ENCODE measurements at places on chromosomes 4 and X.
A peak's percentile ranks its signal among the peaks of the same experiment; 100 is the strongest.

DNA sequence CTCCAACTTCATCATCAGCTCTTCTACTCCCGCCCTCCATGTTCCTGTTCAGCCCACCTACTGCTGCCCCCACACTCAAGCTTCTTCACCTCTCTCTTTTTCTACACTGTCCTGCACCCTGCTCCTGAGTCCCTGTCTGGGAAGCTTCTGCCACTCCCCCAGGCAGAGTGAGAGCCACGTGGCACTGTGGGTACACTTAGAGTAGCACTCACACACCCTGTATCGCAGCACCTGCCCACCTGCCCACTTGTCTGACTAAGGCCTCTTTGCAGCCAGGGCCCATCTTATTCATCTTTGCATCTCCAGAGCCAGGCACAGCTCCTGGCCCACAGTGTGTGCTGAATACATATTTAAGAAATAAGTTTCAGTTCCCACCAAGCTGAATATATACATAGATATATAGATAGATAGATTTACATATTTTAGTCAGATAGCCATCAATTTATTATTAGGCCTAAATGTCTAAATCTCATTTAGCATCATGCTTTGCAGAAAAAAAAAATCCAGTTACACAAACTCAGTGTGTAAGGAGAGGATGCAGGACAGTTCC lies 24.9 kb downstream of the CCDC149 start:
- no peaks in the 10 kb centered on the region for H3K27me3 ChIP-seq
- no peaks in the 10 kb centered on the region for H3K36me3 ChIP-seq
- H3K4me1 ChIP-seq: no peaks in the 10 kb centered on the region
- no peak overlapping the region for H3K27ac ChIP-seq
- no peak for DNase-seq

DNA sequence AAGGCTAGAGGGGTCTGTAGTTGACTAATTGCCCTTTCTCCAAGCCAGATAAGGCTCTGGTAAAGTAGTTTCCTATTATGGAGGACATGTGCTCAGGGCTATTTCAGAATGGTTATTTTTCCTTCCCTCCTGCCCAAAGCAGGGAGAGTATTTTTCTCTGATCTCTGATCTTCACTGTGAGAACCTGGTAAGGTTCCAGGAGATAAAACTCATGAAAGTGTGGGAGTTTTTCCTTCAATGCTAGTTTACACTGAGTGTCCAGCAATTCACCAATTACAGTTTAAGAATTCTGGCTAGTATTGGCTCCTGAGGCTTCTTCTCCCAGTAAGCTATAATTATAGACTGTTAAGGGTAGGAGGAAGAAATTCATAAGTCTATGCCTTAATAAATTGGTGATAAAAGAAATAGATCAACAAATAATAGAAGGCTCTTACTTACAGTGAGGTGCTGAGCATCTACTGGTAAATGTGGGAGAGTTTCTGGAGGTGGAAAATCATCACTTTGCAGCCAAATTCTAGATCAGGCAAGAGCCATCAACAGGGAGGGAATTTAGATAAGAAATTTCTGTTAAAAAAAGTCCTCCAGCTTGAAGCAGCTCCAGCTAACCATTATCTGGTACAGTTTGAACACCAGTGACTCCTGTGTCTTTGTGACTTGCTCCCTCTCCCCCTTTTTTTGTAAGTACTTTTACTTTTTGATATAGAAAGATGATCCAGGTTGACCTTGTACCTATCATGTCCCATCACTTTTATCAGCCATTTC lies 30.9 kb downstream of the CASP6 start:
- no peak for DNase-seq
- H3K36me3 ChIP-seq: no peaks in the 10 kb centered on the region
- H3K4me1 ChIP-seq: no peaks in the 10 kb centered on the region
- H3K4me3 ChIP-seq: no peak overlapping the region

GRCh38 chr4:179582164-179582905 lies 2140.1 kb upstream of the AGA start:
- no peak for DNase-seq
- no peaks in the 10 kb centered on the region for H3K4me1 ChIP-seq
- H3K27ac ChIP-seq: no peak overlapping the region
- no peaks in the 10 kb centered on the region for H3K27me3 ChIP-seq
- no peaks in the 10 kb centered on the region for H3K36me3 ChIP-seq

DNA sequence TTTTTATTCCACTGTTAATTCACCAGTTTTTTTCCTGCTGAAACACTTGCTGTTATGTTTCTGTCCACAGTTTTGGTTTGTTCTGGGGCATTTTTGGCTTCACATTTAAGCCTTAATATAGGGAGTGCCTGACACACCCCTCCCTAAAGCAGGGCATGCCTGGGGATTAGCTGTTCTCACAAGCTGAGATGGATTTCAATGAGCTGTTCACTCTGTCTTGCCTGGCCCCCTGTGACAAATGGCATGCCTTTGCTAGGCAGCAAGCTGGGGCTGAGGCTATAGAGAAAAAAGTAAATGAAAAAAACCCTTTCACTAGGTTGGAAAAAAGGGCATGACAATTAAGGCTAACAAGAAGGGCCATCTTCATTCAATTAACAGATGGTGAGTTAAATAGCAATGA lies 22.4 kb downstream of the LPAR4 start:
- no peaks in the 10 kb centered on the region for H3K36me3 ChIP-seq
- H3K27me3 ChIP-seq: no peaks in the 10 kb centered on the region
- H3K4me1 ChIP-seq: no peaks in the 10 kb centered on the region
- no peak overlapping the region for H3K4me3 ChIP-seq
- no peak for DNase-seq

GRCh38 chr4:87716371-87717265 lies 66.5 kb downstream of the DMP1 start:
- no peak for DNase-seq
- no peaks in the 10 kb centered on the region for H3K27me3 ChIP-seq
- H3K4me1 ChIP-seq: no peaks in the 10 kb centered on the region
- H3K4me3 ChIP-seq: no peak overlapping the region
- no peak overlapping the region for H3K27ac ChIP-seq

- H3K27ac ChIP-seq: no peak overlapping the region
- H3K27me3 ChIP-seq: no peaks in the 10 kb centered on the region
- DNase-seq: no peak
- no peaks in the 10 kb centered on the region for H3K36me3 ChIP-seq
Observed at GRCh38 chr4:55517526-55518229, 29.0 kb downstream of the CLOCK start.

GRCh38 chrX:50712777-50713176 lies 101.2 kb downstream of the SHROOM4 start:
- no peak for DNase-seq
- no peak overlapping the region for H3K27ac ChIP-seq
- H3K27me3 ChIP-seq: no peaks in the 10 kb centered on the region

GRCh38 chr4:8860096-8860891 lies 11.3 kb downstream of the HMX1 start:
- H3K36me3 ChIP-seq: no peaks in the 10 kb centered on the region
- H3K4me3 ChIP-seq: no peak overlapping the region
- H3K27me3 ChIP-seq: peaks cover 45% of the 10 kb centered on the region
- no peak for DNase-seq
- no peak overlapping the region for H3K27ac ChIP-seq

GRCh38 chrX:55640854-55641253 lies 17.7 kb downstream of the FOXR2 start:
- H3K36me3 ChIP-seq: no peaks in the 10 kb centered on the region
- no peak overlapping the region for H3K4me3 ChIP-seq
- no peaks in the 10 kb centered on the region for H3K27me3 ChIP-seq
- DNase-seq: no peak

DNA sequence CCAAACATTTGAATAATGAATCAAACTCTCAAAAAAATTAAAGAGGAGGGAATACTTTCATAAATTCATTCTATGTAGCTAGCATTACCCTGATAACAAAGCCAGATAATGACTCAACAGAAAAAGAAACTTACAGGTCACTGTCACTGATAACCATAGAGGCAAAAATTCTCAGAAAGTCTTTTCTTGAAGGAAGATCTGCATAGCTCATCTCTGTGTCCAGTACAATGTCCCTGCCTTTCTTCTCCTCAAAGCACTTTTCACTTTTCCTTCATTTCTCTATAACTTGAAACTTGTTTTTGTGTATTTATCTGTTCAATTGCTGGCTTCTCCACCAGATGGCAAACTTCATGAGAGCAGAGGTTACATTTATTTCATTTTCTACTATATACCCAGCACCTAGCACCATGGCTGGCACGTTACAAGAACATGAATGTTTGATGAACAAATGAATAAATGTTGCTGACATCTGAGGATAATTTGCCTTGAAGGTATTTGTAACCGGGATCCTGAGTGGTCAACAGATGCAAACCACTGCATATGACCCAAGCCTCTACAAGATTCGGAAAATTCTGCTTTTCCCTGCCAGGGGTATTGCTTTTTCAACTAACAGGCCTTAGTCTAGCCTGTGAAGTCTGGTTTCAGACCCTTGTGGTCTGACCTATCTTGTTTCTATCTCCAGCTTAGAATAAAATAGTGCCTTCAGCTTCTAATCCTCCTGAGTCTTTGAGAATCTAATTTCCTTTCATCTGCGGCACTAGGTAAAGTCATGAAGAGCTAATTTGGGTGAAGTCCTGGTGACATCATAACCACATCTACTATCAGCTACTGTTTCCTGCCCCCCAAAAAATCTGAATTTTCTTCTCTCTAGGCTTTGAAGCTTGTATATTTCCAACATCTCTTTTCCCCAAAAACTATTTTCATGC lies 52.5 kb upstream of the ANTXR2 start:
- H3K4me3 ChIP-seq: no peak overlapping the region
- H3K27ac ChIP-seq: peak overlapping the region; percentile 69
- DNase-seq: no peak

DNA sequence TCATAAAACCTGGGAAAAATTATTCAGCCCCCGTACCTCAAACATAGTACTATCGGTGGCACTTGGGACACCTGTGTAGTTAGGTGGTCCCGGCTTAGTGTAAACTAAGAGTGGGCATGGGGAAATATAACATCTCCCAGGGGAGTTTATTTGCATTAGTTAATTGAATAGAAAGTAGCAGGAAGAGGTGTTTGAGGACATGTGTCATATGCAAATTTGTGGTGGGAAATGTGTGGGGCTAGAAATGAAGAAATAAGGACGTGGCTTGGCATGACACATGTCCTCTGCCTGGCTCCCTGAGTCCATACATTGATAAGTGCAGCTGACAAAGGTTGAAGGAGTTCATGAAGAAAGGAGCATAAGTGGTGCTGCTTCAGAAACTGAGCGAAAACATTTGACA lies 483.6 kb downstream of the SH2D1A start:
- H3K27ac ChIP-seq: no peak overlapping the region
- DNase-seq: no peak
- H3K27me3 ChIP-seq: no peaks in the 10 kb centered on the region
- H3K4me3 ChIP-seq: no peak overlapping the region
- H3K36me3 ChIP-seq: no peaks in the 10 kb centered on the region
- no peaks in the 10 kb centered on the region for H3K4me1 ChIP-seq

- H3K36me3 ChIP-seq: no peaks in the 10 kb centered on the region
- no peak overlapping the region for H3K27ac ChIP-seq
- no peak overlapping the region for H3K4me3 ChIP-seq
- no peak for DNase-seq
- no peaks in the 10 kb centered on the region for H3K4me1 ChIP-seq
- no peaks in the 10 kb centered on the region for H3K27me3 ChIP-seq
Observed at GRCh38 chr4:159506801-159507517, 404.1 kb downstream of the RAPGEF2 start.

DNA sequence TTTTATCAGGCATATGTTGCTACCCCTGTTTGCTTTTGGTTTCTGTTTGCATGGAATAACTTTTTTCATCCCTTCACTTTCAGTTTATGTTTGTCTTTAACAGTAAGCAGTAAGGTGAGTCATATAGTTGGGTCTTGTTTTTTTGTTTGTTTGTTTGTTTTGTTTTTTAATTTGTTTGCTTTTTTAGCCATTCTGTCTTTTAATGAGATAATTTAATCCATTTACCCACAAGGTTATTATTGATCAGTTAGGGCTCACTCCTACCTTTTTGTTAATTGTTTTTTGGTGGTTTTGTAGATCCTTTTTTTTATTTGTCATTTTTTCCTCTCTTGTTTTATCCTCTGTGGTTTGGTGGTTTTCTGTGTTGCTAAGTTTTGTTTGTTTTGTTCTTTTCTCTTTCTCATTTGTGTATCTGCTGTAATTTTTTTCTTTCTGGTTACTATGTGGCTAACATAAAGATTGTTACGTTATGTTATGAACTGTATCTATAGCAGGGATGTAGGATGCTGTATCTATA lies 379.5 kb upstream of the MAD2L1 start:
- no peak for DNase-seq
- no peak overlapping the region for H3K4me3 ChIP-seq
- no peaks in the 10 kb centered on the region for H3K4me1 ChIP-seq
- no peaks in the 10 kb centered on the region for H3K27me3 ChIP-seq

DNA sequence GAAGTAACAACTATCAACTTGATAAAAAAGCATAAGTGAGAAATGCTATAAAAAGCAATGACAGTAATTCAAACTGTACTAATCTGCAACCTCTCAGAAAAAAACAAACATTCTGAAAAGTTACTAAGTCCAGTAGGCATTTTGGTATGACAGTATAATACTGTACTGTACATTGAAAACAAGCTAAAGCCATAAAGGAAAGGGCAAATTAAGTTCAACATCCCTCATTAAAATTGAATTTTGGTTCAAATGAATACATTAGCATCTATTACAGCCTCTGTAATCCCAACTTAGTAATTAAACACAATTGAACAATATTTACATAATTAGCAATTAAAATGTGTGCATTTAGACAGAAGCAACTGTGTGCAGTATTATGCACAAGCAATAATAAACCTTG lies 53.7 kb downstream of the C4orf46 start:
- no peak for DNase-seq
- H3K4me1 ChIP-seq: no peaks in the 10 kb centered on the region
- no peaks in the 10 kb centered on the region for H3K36me3 ChIP-seq
- H3K27ac ChIP-seq: no peak overlapping the region
- no peaks in the 10 kb centered on the region for H3K27me3 ChIP-seq
- H3K4me3 ChIP-seq: no peak overlapping the region

DNA sequence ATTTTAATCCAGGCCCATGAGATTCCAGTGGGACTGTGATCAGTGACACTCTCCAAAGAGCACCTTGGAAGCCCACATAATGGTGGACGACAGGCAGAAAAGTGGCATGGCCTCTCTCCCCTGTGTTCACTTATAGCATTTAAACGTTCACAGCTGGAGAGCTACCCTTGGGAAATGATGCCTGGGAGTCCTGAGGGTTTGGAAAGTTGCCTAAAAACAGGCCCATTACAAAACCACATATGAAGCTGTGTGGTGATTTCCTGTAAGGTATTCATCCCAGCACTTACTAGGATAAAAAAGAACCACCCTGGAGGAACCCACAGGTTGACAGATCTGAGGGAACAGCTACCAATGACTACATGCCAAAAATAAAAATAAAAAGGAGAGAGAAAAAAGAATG lies 193.2 kb downstream of the RASL11B start:
- H3K36me3 ChIP-seq: no peaks in the 10 kb centered on the region
- no peaks in the 10 kb centered on the region for H3K27me3 ChIP-seq
- DNase-seq: no peak
- H3K4me3 ChIP-seq: no peak overlapping the region
- no peaks in the 10 kb centered on the region for H3K4me1 ChIP-seq

GRCh38 chr4:20273793-20274192 lies 22.1 kb downstream of the SLIT2 start:
- DNase-seq: no peak
- no peak overlapping the region for H3K4me3 ChIP-seq
- no peaks in the 10 kb centered on the region for H3K4me1 ChIP-seq
- no peaks in the 10 kb centered on the region for H3K36me3 ChIP-seq
- H3K27ac ChIP-seq: no peak overlapping the region

GRCh38 chr4:87895964-87896621 lies 63.3 kb downstream of the MEPE start:
- DNase-seq: peak; percentile 6
- no peaks in the 10 kb centered on the region for H3K36me3 ChIP-seq
- H3K27me3 ChIP-seq: peaks cover 2% of the 10 kb centered on the region
- H3K4me1 ChIP-seq: peaks cover 7% of the 10 kb centered on the region

- DNase-seq: no peak
- H3K27ac ChIP-seq: no peak overlapping the region
Observed at GRCh38 chr4:1081689-1082040, 31.7 kb downstream of the RNF212 start.

Data from natural killer cell (primary cell).